Activated CD4-positive, alpha-beta T cell treated with anti-CD3 and anti-CD28 coated beads for 4 hours (primary cell): ENCODE measurements at places on chromosomes 2 and 18.

GRCh38 chr2:132270255-132270654, 108.5 kb upstream of the ANKRD30BL start:
- DNase-seq = no peak

DNA sequence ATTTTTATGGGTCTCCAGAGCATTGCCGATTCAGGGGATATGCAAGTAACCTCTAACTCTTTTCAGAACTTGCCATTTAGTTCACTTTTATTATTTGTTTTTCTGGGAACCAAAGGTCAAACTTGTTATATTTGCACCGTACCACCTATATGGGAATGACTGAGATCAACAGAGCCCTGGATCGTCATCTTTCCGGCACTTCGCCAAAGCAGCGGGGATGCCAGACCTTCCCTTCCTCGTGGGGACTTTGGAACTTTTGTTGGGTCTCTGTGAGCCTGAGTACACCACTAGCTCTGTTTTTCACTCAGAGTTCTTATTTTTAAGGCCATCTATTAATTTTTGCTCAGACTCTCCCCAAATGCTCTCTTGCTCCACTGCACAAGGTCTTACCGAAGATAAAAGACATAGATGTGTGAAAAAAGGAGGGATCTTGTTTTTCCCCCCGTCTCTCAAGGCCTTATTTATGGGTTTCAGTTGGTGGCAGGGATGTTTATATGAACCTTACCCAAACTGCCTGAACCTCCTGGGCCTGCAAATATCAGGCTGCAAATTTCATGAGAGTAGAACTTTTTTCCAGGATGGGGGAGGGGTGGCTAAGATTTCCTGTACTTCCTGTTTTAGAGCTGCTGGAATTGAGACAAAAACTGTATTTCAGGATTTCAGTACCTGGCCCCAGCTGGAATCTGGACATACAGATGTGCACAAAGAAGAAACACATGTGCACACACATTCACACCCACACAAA, 350.3 kb downstream of the HRH4 start:
- DNase-seq = no peak

DNA sequence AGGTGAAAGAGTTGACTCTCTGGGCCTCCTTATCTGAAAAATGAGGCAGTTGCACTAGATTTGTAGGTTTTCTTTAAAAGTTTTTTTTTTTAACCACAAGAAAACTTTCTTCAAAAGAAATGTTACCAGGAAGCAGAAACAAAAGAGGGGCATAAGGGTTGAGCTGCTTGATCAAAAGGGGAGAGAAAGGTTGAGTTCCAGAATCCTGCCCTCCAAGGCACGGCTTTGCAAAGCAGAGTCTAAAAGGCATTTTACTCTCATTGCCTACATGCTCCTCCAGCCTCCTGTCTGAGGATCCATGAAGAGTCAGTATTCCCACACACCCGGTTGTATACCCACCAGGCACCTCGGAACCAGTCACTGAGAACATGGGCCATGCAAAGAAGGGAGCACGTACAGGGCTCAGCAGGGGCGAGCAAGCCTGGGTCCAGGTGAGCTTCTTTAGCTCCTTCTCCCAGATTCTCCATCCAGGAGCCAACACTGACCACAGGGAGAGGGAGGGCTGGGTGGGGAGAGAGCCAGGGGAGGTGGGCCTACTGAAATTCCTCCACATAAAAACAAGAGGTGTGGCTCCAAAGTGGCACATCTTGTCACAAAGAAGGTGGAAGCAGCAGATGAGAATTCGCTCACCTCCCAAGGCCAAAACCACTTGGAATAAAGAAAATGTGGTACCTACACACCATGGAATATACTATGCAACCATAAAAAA, 116.0 kb upstream of the EPC2 start:
- DNase-seq = no peak

- DNase-seq = no peak
These were observed 144.4 kb downstream of the MREG start for GRCh38 chr2:215868846-215869543.

DNA sequence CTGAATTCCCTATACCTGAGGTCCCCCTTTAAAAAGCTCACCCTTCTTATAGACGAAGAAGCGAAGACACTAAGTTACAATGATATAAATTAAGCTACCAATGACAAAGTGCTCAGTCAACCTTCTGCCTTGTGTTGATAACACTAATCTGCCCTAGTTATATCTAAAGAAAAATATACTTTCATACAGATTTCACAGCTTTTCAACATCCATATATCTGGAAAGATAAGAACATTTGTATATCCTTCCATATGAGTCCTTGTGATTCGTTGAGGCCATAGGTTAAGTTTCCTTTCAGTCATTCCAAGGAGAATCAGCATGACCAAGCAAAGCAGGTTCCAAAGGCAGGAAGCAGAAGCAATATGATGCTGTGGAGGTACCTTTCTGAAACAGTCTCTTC, 46.8 kb downstream of the XRCC5 start:
- no peak for DNase-seq

DNA sequence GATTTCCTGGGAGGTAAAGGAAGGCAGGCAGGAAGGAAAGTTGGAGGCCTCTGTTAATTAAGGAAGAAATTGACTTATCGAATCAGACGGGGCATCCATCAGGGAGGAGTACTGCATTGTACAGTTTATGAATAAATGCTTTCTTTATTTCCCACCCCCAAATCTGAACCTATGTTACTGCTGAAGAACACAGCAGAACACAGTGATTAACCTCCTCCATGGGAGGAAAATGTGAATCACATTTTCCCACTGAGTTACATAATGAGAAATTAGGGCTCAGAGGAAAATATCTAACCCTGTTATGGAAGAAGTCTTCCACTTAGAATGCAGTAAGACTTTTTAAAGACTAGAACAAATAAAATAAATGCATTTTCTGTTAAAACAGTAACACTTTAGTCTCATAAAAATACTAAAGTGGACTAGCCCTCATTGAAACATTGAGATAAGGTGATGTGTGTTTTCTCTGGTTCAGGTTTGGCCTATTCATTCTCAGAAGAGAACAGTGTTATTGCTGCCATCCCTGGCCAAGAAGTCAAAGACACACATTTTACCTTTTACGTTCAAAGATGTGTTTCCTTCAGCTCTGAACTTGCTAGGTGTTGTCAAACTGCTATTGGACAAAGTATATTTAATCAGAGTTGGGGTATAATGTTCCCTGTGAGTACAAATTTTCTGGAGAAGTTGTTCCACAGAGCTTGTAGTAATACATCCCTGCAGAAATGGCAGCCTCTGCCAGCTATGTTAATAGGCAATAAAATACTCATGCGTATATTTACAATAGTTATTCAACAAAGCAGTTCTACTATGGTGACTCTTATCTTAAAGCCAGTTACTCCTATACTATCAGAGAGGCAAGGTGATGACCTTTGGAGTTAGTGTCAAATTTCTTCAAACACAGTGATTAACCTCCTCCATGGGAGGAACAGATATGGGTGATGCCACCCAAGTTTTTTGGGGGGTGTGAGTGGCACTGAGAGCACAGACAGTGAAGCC, 11.1 kb downstream of the DNAH6 start:
- peak; percentile 10 for DNase-seq

GRCh38 chr18:31683968-31684278, 458 bp downstream of the B4GALT6 start:
- DNase-seq = no peak
